Pancreas (tissue), 10 donors: ENCODE measurements at places on chromosomes 6 and 20. TPM values are rescaled to one million over a fixed set of nuclear protein-coding genes. Genes with fewer than 3 reads are reported as not detected.

Gene MEP1A
- 0.38 TPM for total RNA-seq

Gene BMP6
- total RNA-seq = 0.35 TPM

Gene ALDH8A1
- total RNA-seq = 0.32 TPM

DNA sequence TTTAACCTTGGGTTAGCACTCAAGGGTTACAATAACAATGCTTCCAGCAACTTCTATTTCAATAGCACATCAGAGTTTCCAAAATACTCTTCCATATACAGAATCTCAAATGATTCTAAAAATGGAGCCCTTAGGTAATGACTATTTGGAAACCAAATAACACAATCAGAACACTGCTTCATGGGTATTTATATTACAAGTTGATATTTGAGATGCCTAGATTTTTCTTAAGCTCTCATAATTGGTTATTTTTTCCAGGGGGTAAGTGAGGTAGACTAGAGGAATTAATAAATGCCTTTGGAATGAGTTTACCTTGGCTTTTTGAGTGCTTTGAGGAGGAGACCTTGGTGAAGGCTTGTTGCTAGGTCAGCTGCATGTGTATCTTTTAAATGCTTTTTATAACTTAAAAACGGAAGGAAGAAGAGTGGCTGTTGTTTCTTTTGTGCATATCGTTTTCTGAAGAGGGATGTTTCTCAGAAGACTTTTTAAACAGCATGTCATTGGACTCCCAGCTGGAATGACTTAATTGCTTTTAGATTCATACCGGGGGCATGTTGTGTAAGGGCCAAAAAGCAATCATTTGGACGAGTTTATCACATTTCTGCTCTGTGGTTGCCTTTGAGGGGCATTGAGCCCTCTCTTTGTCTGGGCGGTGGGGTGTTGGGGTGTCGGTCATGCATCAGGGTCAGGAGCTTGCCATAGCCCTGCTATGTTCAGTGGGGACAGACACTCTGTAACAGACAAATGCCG is 186.0 kb downstream of the DTNBP1 start:
- no peak for DNase-seq

DNA sequence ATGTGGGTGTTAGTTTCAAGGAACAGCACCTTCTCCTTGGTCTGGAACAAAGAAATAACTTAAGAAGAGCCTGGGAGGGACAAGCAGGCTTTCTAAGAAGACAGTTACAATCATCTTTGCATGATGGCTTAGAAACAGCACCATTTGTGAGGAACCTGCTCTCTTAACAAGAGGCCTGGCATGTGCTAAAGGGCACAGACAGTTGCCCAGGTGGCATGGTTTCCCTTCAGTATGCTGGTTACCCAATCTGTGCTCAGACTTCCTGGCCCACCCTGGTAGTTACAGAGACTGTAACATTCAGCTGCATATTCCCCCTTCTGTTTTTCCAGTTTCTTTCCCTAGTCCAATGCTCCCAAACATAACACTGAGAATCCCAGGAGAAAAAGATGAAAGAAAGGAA is 84.0 kb downstream of the CHD6 start:
- no peak for DNase-seq

- no peak for DNase-seq
Observed at GRCh38 chr20:36815454-36816091, 42.0 kb upstream of the DSN1 start.

- no peak for DNase-seq
Observed at GRCh38 chr6:18672852-18673251, 285.7 kb downstream of the RNF144B start.

- no peak for DNase-seq
Observed at GRCh38 chr6:33390767-33391277, 801 bp upstream of the KIFC1 start.
